ENCODE measurements at places on chromosomes 7 and 10. TPM values are rescaled to one million over a fixed set of nuclear protein-coding genes. Genes with fewer than 3 reads are reported as not detected.

PURB gene
- polyA plus RNA-seq, result 6.0 TPM

FXYD4 gene
- polyA plus RNA-seq, result not detected

PKD1L1 gene
- not detected for polyA plus RNA-seq

SMKR1 gene
- polyA plus RNA-seq, result not detected

IPMK gene
- 6.6 TPM for polyA plus RNA-seq

IKZF1 gene
- 29.9 TPM for polyA plus RNA-seq

GRCh38 chr7:95204618-95205017 is 119.7 kb downstream of the PON1 start:
- DNase-seq, result no peak

GRCh38 chr7:100860702-100861615 is 6.2 kb upstream of the TRIP6 start:
- no peak for DNase-seq

- DNase-seq, result no peak
Measured at GRCh38 chr10:30343962-30344361, 5.1 kb downstream of the MTPAP start.

DNA sequence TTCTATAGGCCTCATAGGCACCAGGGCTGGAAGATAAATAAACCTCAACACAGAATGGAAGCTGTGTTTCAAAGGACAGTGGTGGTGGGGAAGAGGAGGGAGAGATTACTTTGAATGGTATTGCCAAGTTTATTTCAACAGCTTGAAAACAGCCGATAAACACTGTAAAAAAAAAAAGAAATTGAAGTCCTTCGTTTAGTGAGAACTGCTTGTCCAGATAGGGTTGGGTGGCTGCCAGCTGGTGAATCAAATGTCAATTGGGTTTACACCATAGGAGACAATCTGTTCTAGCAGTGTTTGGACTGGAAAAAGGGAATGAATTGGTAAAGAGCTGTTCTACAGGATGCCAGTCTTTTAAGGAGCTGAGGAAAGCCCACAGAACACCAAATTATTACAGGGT is 254.8 kb downstream of the PHF14 start:
- peak; percentile 85 for DNase-seq

DNA sequence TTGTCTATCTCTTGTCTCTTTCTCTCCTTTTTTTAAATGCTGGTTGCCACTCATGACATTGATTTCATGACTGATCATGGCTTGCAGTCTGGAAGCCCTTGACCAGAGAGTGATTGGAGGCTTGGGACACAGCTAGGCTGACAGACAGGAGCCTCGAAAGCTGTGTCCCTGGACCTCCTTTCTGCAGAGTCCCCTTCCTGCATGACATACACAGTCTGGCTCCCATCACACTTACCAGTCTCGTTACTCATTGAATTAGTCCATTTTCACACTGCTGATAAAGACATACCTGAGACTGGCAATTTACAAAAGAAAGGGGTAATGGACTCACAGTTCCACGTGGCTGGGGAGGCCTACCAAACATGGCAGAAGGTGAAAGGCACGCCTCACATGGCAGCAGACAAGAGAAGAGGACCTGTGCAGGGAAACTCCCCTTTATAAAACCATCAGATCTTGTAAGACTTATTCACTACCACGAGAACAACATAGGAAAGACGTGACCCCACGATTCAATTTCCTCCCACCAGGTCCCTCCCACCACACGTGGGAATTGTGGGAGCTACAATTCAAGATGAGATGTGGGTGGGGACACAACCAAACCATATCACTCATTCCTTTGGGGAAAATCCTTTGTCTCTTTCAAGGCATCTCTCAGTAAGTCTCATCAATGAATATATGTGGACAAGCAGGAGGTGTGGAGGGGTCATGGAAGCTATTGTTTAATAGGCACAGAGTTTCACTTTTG is 102.3 kb downstream of the TBXAS1 start:
- no peak for DNase-seq

- no peak for DNase-seq
Measured at GRCh38 chr10:117360994-117361667, 14.1 kb downstream of the PDZD8 start.

DNA sequence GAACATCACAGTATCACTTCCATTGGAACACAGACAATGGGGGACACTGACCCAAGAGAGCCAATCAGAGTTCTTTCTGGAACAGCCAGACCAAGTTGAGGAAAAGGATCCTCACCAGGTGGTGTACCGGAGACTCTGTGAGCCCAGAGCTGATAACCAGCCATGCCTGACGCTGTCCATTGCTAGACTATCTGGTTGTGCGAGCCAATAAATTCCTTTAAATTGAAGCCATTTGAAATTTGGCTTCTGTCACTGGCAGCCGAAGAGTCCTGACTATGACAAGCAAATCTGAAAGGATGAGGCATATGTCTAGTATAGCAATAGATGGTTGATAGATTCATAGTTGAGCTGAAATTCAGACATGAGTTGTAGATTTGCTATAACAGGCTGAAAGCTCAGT is 3.1 kb upstream of the LHPP start:
- DNase-seq, result no peak
